ENCODE measurements at places on chromosomes 3 and 15.

GRCh38 chr3:42795621-42796181 lies 8.6 kb downstream of the HIGD1A start:
- no peak for DNase-seq

DNA sequence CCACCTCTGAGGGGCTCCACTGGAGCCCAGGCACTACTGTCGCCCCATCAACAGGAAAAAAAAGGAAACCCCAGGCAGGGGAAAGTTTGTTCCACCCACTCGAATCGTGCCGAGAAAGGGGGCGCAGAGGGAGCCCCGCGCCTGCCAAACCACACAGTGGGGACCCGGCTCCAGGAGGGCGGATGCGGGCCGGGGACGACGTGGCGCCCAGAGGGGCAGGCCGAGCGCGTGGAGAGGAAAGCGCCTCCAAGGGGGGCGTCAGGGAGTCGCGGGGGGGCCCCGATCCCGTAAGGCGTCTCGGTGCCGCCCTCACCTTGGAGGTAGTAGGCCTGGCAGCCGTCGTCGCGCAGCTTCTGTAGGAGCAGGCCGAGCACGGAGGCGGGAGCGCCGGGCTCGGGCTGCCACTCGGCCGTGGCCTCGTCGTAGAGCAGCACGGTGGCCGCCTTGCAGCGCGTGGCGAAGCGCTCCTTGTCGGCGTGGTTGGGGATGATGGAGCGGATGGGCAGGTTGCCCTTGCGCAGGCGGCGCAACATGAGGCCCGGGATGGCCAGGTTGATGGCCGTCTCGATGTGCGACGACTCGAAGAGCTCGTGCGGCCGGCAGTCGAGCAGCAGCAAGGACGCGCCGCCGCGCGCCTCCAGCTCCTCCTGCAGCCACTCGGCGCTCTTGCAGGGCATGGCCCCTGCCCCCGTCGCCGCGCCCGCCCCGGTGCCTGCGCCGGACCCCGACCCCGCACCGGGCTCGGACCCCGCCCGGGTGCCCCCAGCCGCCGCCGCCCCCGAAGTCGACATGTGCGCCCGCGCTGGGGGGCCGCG lies 627 bp downstream of the DUSP7 start:
- no peak for DNase-seq

DNA sequence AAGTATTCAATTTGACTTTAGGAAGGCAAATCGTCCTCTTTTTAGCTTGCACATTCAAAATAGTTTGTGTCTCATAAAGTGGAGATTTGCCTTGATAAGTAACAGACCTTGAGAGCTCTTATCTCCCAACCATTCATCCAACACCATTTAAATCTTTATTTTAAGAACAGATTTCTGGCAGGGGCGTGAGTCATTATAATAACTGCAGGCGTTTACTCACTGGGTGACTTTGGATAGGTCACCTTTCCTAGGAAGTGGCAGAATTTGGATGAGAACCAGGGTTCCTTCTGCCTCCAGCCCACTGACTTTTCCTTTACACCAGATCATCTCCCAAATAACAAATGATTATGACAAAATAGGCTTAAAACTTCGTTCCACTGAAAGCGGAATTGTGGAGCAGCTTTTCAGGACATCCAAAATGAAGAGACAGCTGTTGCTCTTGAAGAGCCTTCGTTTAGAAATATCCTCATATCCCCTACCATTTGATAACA lies 5.0 kb downstream of the LMCD1 start:
- DNase-seq = no peak

GRCh38 chr15:81373176-81373575 lies 837 bp downstream of the TMC3 start:
- DNase-seq = no peak

DNA sequence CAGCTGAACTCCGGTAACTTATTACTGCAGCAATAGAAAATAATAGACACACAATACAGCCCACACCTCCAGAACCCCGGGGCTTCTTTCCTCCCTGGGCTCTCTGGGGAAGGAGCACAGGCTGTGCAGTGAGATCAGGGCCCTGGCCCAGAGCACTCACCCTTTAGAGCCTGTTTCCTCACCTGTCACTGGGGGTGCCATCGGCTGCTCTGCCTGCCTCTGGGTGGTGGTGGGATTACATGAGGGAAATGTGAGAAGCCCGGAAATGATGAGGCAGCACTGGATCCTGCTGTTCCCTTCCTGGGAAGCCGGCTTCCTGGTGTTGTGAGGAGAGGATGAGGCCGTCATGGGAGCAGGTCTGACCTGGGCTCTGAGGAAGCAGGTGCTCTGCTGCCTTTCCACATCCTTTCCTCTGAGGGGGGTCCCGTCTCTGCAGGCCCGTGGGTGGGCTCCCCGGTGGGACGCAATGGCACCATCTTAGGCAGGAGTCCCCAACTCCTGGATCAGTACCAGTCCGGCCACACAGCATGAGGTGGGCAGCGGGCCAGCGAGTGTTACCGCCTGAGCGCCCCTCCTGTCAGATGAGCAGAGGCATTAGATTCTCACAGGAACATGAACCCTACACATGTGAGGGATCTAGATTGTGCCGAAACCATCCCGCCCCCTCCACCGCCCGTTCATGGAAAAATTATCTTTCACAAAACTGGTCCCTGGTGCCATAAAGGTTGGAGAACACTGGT lies 220.9 kb upstream of the CTDSPL start:
- DNase-seq = no peak

DNA sequence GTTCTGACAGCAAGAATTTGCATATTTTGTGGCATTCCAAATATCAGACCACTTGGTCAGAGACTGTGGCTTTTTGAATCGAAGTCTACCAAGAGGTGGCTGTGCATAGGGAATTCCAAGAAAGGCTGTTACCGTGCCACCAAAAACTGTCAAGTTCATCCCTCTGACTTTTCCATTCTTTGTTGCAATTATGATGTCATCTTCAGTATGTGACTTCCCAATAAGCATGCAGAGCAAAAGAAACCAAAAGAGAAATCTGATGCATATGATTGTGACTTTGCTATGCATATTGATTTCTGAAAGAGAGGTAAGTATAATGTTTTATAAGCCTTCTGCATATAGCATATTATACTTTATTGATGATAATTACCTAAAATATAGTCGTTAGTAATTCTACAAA lies 6.5 kb downstream of the BCHE start:
- DNase-seq = no peak

DNA sequence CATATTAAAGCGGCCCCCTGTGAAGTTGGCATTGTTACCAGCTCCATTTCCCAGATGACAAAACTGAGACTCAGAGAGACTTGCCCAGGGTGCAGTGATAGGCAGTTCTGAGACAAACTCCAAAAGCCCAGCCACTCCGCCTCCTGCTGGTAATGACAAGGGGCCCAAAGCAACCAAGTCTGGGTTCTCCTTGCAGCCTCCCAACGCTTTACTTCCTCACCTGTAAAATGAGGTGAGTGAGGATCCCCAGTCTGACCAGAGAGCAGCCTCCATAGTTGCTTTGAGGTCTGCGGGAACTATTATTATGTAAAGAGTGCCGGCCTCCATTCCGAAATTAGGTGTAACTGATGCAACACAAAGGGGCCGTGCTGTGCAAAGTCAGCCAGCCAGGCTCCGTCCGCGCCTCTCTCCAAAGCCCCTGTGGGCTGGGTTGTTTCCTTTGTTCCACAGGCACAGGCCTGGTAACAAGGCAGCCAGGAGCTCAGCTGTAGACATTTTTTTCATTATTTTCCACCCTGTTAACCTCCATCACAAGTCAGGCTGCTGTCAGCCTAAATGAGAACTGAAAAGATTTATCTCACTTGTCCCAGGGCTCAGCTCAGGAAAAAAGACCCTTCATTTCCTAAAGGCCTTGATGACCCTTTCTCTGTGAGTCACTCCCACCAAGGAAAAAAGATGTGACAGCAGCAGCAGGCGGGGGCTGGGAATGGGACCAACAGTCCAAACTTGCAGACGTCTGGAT lies 139.1 kb upstream of the RAD18 start:
- DNase-seq = no peak

DNA sequence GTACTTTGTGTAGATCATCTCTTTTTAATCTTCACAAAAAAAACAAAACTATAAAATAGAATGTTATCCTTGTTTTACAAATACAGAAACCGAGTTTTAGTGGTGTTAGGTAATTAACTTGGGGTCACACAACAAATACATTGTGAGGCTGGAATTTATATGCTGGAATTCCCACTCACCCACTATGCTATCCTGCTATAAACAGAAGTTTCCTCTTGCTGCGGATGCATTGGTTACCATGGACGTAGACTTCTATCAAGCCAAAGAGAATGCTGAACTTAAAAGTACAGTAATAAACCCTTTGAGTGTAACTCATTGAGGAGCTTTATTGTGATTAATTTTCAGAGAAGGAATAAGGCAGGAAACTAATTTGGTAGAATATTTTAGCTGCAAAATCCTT lies 9.2 kb downstream of the SNAP23 start:
- no peak for DNase-seq

GRCh38 chr3:59127071-59127470 lies 77.2 kb upstream of the CFAP20DC start:
- DNase-seq = no peak

GRCh38 chr3:156509189-156510174 lies 45.4 kb downstream of the SSR3 start:
- no peak for DNase-seq

DNA sequence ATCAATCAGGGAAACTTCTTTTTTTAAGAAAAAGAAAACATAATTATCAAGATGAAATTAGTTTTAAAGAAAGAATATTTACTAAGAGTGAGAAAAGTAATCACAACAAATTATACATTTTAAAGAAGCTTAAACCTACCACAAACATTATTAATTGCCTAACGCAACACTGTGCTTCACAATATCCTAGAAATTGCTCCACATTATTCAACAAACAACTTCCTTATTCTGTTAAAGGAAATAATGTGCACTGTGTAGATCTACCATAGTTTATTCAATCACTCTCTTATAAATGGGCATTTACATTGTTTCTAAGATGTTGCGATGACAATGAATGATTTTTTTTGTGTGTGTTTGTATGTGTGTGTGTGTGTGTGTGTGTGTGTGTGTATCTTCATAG lies 525.9 kb upstream of the KCNMB2 start:
- DNase-seq = no peak

GRCh38 chr3:106635271-106635670 lies 742.0 kb upstream of the CCDC54 start:
- no peak for DNase-seq

- no peak for DNase-seq
Measured at GRCh38 chr15:67369359-67369998, 114.9 kb downstream of the IQCH start.

GRCh38 chr3:10470120-10471053 lies 35.0 kb downstream of the ATP2B2 start:
- no peak for DNase-seq

- no peak for DNase-seq
Measured at GRCh38 chr3:73772076-73772886, 147.5 kb upstream of the PDZRN3 start.

DNA sequence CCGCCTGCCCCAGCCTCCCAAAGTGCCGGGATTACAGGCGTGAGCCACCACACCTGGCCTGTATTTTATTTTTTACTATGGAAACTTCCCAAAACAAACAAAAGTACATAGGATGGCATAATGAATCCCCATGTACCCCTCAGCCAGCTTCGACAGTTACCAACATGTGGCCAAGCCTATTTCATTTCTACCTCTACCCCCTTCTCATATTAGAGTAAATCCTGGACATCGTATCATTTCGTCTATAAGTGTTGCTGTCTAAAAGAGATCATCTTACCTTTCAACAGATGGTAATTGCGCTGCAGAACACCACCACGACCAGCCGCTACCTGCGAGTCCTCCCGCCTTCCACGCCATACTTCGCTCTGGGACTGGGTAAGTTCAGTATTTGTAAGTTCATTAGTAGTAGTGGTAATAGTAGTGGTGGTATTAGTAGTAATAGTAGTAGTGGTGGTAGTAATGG lies 44.9 kb downstream of the DLEC1 start:
- DNase-seq = no peak

DNA sequence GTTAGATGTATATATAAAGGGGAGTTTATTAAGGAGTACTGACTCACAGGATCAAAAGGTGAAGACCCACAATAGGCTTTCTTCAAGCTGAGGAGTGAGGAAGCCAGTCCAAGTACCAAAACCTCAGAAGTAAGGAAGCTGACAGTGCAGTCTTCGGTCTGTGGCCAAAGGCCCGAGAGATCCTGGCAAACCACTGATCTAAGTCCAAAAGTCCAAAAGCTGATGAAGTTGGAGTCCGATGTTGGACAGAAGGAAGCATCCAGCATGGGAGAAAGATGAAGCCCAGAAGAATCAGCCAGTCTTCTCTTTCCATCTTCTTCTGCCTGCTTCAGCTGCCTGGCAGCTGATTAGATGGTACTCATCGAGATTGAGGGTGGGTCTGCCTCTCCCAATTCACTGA lies 107.5 kb downstream of the BCHE start:
- DNase-seq = no peak

DNA sequence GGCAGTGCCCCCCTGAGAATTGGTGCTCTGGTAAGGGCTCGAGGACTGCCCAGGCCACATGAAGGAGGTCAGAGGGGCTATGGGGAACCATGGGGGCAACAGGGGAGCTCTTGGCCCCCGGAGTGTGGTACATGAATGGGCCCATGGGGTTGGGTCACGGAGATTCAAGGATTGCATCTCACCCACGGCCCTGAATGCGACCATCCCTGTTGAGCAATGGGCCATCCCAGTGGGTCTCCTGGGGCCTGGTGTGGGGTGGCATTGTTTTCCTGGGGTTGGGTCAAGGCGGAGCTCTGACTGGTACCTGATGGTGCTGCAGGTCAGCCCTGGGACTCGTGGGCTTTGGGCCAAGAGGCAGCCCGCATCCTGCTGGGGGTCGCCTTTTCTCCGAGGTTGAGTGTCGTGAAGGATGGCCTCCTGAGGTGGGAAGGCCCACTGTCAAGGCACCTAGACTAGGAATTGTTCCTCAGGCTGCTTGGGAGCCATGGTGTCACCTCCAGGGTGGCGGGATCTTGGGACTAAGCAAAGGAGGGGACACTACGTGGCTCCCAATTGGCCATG lies 198.3 kb downstream of the UBE3A start:
- DNase-seq = no peak

GRCh38 chr3:139112230-139112558 lies 67.5 kb upstream of the PRR23C start:
- DNase-seq = no peak

- DNase-seq = no peak
Measured at GRCh38 chr3:106093616-106094015, 224.8 kb upstream of the CBLB start.

- no peak for DNase-seq
Measured at GRCh38 chr3:122523317-122523716, 8.6 kb upstream of the KPNA1 start.

GRCh38 chr3:193640165-193640715 lies 47.2 kb downstream of the OPA1 start:
- DNase-seq = no peak

DNA sequence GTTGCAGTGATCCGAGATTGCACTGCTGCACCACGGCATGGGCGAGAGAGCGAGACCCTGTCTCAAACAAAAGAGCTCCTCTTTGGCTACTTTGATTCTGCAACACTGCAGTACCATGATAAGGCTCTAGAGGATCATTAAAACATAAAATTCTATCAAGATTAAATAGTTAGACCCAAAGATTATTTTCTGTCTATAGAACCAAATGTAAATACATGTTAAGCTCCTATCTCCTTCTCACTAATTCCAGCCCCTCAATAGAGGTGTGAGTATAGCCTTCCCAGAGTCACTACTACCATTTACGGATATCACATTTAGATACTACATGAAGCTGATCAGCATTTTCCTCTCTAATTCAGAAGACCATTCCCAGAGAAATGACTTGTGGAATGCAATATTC lies 4.3 kb upstream of the MUC13 start:
- DNase-seq = no peak

GRCh38 chr3:104873331-104873730 lies 493.4 kb upstream of the ALCAM start:
- DNase-seq = no peak

- DNase-seq = no peak
Measured at GRCh38 chr15:38518084-38518483, 46.5 kb downstream of the RASGRP1 start.
